ENCODE measurements at places on chromosomes 6 and 20.

GRCh38 chr20:24747010-24747712 lies 201.9 kb upstream of the CST7 start:
- DNase-seq: no peak

GRCh38 chr6:75091467-75092190 lies 114.2 kb downstream of the COL12A1 start:
- no peak for DNase-seq

DNA sequence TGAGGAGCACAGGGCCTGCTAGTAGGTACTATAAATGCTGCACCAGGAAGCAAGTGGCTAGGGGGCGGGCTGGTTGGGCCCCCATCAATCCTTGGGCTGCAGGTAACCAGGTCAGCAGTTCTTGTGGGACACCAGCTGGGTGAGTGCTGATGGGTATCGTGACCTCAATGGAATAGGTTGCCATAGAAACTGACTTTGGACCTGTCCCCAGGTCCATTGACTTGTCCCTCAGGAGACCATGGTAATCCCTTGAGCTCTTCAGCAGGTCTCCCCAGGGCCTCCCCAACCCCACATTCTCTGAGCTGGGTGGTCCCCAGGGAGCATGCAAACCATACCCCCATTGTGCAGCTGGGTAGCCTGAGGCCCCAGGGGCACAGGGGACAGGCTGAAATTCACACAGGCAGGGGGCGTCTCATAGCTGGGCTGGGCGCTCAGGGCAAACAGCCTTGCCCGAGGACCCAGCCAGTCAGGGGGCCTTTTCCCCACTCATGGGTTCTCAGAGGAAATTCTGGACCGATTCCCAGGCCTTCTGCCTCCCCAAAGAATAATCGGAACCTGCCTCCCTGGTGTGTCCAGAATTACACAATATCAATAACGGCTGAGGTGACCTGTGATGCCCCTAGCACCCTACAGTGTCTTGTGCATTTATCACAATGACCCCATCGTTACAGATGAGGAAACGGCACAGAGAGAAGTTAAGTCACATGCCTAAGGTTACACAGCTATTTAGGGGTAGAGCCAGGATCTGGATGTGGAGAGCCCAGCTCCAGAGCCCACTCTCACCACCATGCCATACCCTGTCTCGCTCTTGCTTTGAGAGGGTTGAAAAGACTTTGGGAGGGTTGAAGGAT lies 35.9 kb downstream of the SRC start:
- no peak for DNase-seq

DNA sequence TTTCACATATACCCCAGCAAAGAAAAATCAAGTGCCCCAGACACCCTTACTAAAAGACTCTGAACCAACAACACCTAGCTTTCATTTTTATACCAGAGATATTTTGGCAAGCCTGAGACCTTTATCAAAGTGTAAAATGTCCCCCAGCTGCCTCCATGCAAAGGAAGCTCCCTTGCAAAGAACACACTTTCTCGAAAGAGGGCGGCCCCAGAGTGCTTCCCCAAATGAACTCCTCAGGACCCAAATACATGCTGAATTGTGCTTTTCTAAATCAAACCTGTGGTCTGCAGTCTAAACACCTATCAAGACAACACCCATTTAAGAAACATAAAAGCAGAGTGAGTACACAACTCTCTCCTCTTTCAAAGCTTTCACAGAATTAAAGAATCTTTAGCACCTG lies 490 bp downstream of the IPCEF1 start:
- DNase-seq: no peak

DNA sequence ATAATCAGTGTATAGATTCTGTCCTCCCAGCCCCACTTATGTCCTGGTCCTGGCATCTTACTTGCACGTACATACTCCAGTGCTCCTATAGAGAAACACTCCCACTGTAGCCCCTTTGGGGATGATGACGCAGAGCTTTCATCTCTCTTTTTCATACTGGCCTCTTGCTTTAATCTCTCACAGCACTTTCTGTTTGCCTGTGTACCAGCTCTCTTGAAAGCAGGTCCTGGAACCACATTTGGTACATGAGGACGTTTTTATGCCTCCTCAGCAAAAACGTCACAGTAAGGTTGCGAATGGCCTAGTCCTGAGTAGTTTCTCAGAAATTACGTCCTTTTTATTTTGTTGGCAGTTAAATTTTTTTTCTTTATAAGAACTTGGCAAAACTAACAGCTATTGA lies 10.8 kb downstream of the L3MBTL3 start:
- DNase-seq: no peak

GRCh38 chr6:8513174-8513573 lies 77.8 kb upstream of the SLC35B3 start:
- DNase-seq: no peak
